ENCODE measurements at places on chromosomes 12 and 14.

GRCh38 chr12:67811437-67812361, 163.2 kb downstream of the DYRK2 start:
- no peak for DNase-seq

DNA sequence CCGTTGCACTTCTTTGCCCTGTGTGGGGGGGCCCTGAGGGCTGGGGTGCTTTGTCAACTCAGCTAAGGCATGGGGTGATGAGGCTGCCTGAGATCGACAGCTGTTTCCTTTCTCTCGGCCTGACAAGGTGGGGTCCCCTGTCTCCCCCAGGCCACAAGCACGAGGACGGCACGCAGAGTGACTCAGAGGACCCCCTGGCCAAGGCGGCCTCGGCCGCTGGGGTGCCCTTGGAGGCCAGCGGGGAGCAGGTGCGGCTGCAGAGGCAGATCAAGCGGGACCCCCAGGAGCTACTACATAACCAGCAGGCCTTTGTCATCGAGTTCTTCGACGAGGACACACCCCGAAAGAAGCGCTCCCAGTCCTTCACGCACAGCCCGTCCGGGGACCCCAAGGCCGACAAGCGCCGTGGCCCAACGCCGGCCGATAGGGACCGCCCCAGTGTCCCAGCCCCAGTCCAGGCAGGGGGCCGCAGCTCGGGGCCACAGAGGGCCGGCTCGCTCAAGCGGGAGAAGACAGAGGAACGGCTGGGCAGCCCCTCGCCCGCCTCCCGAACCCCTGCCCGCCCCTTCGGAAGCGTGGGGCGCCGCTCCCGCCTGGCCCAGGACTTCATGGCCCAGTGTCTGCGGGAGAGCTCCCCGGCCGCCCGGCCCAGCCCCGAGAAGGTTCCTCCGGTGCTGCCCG, 18.8 kb downstream of the CEP170B start:
- DNase-seq: no peak

GRCh38 chr14:99660006-99660566, 15.2 kb downstream of the HHIPL1 start:
- no peak for DNase-seq

DNA sequence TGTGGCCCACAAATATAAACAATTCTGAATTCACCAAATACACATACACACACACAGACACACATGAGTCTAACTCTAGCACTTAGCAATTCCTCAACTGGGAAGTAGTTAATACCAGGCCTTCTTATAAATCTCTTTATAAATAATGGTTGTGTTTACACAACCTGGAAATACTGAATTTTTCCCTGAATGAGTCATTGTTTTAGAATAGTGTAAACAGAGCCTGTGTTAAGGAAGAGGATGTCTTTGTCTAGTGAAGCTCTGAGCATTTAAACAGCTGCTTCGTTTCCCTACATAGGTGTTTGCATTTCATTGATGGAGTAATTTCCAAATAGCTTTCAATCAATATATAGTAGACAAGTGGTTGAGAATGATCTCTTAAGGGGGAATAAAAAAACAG, 218.8 kb downstream of the BTG1 start:
- DNase-seq: no peak

GRCh38 chr12:54680374-54680773, 32.2 kb upstream of the DCD start:
- no peak for DNase-seq

- DNase-seq: no peak
These were observed 1.6 kb downstream of the SLC6A12 start for GRCh38 chr12:212415-212714.

DNA sequence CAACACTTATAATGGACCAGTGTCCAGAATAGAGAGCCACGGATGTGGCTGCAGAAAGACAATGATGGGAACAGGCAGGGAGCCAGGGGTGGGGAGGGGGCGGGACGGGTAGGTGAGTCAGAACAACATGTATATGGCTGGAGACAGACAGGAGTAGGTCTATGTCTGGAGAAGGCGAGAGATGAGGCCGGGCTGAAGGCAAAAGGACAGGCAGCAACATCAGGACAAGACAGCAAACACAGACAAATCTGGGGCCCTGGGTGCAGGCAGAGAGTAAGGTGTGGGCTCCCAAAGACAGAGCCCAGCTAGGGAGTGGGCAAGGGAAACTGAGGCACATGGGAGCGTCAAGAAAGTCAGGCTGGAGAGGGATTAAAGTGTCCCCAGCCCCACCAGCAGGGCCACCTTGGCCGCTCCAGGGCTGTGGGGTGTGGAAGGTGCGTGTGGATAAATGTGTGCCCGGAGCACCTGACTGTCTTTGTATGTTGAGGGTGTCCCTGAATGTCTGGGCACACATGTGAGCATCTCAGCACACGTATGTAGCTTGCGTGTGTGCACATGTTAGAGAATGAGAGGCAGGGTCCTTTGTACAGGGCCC, 44.1 kb downstream of the FAM222A start:
- DNase-seq: no peak

- DNase-seq: no peak
These were observed 124.4 kb downstream of the MED13L start for GRCh38 chr12:116153113-116153512.

DNA sequence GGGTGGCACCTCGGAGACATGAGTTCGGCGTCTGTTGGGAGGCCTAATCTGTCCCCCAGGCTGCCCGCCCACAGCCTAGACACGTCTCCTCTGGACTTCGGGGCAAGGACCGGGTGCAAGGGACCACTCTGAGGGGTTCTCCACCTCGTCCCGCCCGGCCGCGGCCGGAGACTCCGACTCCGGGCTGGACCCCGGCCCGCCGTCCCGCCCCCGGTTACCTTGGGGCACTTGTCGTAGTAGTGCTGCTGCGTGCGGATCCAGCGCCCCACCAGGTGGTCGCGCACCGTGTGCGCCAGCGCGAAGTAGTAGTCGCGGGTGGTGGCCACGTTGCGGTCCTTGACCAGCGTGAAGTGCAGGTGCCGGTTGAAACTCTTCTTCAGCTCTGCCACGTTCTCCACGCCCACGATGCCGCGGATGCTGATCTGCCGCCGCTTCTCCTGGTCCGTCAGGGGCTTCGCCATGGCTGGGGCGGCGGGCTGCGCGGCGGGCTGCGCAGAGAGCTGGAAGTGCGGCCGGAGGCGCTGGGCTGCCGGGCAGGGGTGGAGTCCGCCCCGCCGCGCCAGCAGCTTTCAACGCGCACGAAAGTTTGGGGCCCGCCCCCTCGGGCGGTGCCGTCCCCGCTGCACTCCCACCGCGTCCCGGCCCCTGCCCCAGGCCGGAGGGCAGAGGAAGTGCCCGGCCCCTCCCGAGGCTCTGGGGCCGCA, at the start of gene PYGL:
TSS of gene PYGL (minus strand) at position 541 of the 704 bp plus-strand sequence. CDS start at position 461, 80 bp downstream.
- no peak for DNase-seq

DNA sequence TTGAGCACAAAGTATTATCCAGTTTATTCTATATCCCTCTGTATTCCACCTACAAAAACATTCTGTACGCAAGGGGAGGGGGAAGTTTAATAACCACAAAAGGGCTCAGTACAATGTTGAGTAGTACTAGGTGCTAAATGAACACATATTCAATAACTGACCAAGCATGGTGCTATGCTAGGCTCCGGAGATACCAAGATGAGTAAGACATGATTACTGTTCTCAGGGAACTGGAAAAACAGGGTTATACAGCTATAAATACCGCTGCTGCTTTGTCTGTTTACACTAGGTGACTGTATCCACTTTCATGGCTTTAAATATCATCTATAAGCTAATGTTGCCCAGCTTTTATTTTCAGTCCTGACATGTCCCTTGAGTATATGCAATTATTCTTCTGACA, 135.8 kb downstream of the INSM2 start:
- DNase-seq: no peak

DNA sequence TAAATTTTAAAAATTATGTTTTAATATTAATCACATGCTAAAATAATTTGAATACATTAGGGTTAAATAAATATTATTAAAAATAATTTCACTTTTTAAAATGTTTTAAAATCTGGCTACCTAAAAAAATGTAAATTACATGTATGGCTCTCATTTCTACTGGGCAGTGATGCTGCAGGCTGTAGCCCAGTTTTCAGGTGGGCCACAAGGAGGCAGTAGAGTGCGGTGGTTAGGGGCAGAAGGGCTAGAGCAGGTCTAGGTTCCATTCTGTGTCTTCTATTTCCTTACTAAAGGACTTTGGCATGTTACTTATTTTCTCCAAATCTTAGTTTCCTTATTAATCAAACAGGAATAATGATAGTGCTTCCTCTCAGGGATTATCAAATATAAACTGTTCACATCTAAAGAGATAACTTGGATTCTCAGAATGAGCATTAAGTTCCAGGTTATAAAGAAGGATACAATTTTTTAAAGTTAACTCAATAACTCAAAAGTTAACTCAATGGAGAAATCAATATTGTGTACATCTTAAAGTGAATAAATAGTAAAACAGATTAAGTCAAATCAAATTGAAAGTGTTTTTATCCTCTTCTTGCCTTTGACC, 54.9 kb upstream of the OVCH1 start:
- peak; percentile 26 for DNase-seq

DNA sequence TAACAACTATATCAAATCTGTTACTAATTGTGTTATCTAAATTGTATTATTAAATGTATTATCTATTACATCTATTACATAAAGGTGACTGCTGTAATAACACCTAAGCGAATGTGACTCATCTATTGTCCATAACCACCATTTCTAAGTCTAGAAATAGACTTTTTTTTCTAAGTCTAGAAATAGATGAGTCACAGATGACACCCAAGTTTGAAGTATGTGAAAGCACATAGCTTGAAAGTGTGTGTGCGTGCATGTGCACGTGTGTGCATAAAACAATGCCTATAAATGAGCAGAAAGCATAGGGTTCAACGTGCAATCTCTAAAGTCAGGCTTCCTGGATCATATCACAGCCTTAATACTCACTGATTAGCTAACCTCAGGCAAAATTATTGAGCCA, 451.3 kb upstream of the USP15 start:
- no peak for DNase-seq

- DNase-seq: peak; percentile 2
These were observed 8.5 kb upstream of the ASCL1 start for GRCh38 chr12:102948941-102949352.

- DNase-seq: no peak
These were observed 2.6 kb downstream of the RTL1 start for GRCh38 chr14:100900837-100901390.

- no peak for DNase-seq
These were observed 6.2 kb upstream of the CPNE8 start for GRCh38 chr12:38911611-38912010.

DNA sequence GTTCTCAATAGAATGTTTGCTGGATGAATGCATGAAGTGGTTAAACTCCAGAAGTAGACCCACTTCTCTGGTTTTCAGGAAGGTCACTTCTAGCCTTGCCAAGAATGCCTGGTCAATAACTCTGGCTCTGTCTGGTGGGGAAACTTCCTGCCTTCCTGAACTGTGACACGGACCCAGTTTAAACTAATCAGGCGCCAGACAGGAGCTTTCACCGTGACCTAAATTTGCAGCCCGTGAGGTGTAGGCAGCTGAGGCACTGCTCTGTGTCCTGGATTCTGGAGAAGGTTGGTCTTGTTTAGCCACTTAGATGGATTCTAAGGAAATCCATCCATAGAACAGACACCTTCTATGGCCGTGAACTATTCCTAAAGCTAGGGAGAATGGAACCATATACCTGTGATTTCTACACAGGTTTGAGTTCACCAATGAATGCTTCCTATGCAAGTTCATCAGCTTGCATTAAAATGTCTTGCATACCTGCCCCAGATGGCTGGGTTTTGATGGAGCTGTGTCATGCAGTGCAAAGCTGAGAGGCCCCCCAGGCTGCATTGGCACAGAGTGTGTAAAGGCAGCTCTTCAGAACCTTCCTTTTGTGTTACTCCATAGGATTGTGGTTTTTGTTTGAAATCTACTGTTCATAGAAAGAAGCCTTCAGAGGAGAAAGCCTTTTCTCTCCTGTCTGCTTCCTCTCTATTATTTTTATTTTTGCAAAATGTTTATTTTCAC, 4.4 kb downstream of the CHST11 start:
- DNase-seq: no peak

GRCh38 chr12:47867495-47867941, 37.3 kb downstream of the VDR start:
- no peak for DNase-seq

- DNase-seq: no peak
These were observed 190.2 kb upstream of the CNOT2 start for GRCh38 chr12:70052931-70053497.

- DNase-seq: no peak
These were observed 43.0 kb downstream of the SMOC1 start for GRCh38 chr14:69922198-69922597.

- no peak for DNase-seq
These were observed 705.6 kb upstream of the SEL1L start for GRCh38 chr14:82239223-82239622.

DNA sequence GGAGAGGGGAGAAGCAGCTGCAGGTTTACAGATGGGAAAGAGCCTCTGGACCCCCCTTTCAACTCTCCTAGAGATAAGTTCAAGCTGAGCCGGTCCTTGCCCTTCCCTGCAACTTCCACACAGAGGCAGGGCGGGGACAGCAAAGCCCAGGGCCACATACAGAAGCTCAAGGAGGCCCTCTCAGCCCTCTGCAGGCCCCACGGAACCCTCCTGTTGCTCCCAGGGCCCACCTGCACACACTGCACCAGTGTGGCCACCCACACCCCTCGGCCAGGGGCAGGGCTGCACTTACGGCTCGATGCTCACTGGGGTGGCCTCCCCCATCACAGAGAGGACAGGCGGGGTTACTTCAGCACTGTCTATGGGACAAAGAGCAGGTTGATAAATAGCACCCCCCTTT, 13.0 kb upstream of the PNMA1 start:
- no peak for DNase-seq

GRCh38 chr14:102980409-102980810, 57.9 kb downstream of the AMN start:
- no peak for DNase-seq

GRCh38 chr12:86660488-86661147, 404.4 kb upstream of the MGAT4C start:
- DNase-seq: no peak

GRCh38 chr12:104177663-104178501, 37.7 kb upstream of the TXNRD1 start:
- DNase-seq: no peak

GRCh38 chr12:17235996-17236395, 630.0 kb upstream of the LMO3 start:
- no peak for DNase-seq

DNA sequence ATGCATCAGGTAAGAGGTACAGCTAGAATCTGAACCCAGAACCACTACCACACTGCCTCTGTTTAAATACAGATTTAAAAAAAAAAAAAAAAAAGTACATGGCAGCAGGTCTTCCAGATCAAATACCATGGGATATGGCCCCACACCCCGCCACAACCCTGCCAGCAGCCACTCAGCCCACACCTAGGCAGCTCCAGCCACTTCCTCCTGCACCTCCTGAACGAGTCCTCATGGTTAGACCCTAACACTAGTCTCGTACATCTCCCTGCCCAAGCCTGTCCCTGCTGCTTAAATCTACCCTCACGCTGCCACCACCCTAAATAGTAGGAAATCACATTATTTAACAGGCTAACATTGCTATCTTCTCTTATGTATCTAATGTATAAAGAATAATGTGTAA, 12.6 kb downstream of the SETD3 start:
- DNase-seq: no peak

DNA sequence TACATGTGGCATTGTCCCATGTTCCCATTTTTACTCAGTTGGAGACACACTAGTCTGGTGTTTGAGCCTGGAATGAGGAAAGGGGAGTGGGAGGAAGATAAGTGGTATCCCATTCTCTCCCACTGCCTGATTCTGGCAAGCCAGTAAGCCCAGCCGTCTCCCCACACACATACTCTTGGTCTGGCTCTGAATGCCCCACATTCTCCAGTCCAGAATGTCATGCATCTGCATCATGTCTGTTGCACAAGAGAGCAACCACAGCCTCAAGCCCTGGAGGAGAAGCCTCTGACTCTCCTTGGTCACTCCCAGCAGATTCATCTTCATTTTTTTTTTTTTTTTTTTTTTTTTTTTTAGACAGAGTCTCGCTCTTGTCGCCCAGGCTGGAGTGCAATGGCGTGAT, 48.0 kb downstream of the DRAM1 start:
- no peak for DNase-seq
